Neural progenitor cell (in vitro differentiated cells): ENCODE measurements at places on chromosomes 13 and 19.

DNA sequence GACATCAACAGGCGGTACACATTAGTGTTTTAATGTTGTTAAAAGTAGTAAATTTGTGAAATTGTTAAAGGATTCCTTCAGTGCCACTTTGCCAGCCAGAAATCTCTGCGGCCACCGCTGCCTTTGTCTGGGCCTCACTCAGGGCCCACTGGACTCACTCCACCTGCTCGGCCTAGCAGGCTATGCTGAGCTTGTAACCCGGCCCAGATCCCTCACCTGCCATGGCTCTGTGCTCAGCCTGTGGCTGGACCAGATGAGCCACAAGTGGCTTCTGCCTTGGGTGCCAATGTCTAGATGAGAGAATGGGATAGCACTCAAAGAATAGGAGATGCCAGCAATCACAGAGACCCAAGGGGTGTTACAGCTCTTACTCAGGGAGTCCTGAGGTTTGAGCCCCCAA is 1228.0 kb downstream of the DIAPH3 start:
- DNase-seq = no peak

- peak; percentile 50 for DNase-seq
These were observed 72.2 kb downstream of the KCTD15 start for GRCh38 chr19:33868788-33869412.

- peak; percentile 47 for DNase-seq
These were observed 551 bp downstream of the FZR1 start for GRCh38 chr19:3506384-3507340.

- DNase-seq = no peak
These were observed 123.1 kb downstream of the RBM26 start for GRCh38 chr13:79282976-79283375.

DNA sequence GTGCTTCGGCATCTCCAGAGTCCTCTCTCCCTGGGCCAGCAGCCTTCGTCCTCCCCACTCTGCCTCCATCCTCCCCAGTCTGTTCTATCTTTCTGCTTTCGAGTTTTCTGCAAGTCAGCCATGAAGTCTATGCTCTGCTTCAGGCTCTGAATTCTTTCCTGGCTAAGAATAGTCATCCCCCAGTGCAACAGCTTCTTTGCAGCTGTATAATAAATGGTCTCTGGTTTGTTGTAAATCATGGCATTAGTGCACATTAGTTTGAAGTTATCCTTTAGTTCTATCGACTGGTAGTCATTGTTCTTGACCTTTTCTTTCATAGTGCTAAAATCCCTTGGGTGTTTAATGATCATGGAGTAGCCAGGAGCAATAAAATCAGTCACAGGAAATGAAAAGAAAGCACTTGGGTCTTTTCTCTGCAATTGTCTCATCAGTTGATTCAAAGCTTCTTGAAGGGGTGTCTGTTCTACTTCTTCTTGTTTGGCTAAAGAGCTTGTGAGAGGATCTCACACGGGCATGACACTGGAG is 46.2 kb upstream of the SOX21 start:
- no peak for DNase-seq

DNA sequence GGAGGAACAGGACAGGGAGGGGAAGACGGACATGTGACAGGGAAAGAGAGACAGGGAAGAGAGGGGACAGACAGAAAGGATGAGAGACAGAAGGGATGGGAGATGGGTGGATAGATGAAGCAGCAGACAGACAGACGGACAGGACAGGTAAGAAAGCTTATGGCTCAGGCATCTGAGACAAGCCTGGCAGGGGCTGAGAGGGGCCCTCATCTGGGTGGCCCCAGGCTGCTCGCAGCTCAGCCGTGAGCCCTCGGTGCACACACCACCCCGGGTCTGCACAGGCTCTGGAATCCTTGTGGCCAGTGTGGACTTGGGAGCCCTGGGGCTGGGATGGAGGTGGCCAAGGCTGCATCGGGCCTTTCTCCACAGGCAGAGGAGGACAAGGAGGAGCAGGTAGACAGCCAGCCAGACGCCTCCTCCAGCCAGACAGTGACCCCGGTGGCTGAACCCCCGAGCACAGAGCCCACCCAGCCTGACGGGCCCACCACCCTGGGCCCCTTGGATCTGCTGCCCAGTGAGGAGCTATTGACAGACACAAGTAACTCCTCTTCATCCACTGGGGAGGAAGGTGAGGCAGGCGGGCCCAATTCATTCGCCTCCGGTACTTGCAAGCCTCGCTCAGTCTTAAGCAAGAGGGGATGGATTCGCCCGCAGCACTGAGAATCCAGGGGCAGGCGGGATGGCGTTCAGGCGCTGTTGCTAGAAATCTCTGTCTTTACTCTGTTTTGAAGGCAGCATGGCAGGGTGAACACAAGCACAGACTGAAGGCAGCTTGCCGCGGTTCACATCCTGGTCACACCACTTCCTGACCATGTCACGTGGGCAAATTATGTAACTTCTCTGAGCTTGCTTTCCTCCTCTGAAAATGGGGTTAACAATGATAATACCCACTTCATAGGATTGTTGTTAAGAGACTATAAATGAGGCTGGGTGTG is 14.0 kb downstream of the GRAMD1A start:
- no peak for DNase-seq

GRCh38 chr19:33301144-33301899 is 1.0 kb downstream of the CEBPA start:
- peak; percentile 59 for DNase-seq

GRCh38 chr19:46859637-46860124 is 1.1 kb upstream of the ARHGAP35 start:
- DNase-seq = no peak

- no peak for DNase-seq
These were observed 149.7 kb downstream of the KATNAL1 start for GRCh38 chr13:30157616-30157993.

- DNase-seq = no peak
These were observed 33.6 kb upstream of the SLC10A2 start for GRCh38 chr13:103099722-103100293.

DNA sequence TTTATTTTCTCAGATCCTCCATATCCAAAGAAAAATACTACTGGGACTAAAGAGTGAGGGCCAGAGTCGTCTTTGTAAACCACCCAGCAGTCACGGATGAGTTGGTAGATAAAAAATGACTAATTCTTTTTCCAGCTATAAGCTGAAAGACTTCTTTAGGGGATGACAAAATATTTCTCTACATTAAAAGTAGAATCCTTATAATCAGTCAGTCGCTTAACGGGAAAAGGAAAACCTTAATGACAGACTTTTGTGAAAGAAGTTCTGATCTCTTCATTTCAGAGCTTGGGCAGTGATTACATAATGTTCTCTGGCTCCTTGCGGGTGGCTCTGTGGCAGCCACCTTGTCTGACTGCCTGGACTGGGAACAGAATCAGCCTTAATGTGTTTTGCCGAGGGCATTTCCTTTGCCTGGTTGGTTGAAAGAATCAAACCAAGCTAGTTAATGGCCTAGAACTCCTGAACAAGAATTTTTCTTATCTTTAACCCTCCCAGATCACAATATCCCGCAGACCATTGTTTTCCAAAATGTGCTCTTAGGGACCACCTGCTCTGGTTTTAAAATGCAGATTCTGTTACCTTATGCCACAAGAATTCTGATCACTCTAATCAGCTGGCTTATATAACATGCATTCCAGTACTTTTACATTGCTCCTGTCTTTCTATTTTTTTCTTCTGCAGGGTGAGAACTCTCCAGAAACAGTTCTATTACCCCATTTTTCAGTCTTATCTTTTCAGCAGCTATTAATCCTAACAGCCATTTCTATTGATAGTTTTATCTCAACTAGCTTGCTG is 2.5 kb downstream of the ITM2B start:
- peak; percentile 42 for DNase-seq

- peak; percentile 23 for DNase-seq
These were observed 91.8 kb downstream of the LRCH1 start for GRCh38 chr13:46644816-46645215.

DNA sequence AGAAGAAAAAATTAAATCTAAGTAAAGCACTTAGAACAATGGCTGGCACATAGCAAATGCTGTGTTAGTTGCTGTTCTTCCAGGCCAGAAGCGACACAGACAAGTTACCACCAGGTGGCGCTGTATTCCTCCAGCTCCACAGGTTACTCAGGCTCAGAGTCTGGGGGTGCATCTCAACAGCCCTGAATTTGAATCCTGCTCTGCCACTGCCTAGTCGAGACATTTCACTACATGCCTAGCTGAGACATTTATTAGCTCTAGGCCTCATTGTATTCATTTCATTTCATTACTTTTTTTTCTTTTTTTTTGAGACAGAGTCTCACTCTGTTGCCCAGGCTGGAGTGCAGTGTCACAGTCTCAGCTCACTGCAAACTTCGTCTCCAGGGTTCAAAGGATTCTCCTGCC is 16.4 kb upstream of the CYP2B6 start:
- peak; percentile 85 for DNase-seq

GRCh38 chr19:43595605-43595998 is 332 bp downstream of the IRGQ start:
- peak; percentile 33 for DNase-seq

DNA sequence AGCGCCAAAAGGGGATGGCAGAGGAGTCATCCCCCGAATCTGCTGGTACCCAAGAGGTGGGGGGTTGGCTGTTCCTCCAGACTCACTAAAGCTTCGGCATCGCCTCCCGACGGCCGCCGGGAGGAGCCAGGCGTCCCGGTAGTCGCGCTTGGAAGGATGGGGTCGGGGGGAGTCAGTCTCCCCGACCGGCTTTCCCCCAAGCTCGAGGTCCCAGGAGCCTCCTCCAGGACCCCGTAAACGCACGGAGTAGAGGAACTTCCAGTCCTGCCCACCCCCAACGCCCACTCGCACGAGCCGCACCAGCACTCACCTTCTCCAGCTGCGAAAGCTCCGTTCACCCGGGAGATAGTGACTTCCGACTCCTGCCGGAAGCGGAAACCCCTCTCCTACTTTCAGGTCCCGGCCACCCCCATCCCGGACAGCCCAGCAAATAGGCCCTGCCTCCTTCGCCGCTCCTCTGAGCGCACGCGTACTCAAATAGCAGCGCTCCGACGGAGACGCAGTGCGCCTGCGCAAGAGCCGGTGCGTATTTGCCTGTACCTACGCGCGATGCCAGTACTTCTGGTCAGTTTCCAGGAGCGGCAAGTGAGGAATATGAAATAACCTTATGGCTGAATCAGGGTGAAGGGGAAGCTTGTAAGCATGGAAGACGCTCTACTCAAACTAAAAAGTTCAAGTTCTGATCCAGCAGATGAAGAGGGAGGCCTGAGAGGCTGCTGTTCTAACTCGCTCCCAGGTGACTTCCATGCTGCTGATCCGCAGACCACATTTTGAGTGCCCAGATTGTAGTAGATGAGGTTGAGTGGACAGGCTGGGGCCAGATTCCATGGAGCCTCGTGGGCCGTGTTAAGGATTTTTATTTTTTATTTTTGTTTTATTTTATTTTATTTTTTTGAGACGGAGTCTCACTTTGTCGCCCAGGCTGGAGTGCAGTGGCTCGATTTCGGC is at the start of gene ELOF1:
Gene ELOF1 (minus strand): TSS at position 350 of the 948 bp plus-strand sequence. CDS start 4,883 bp downstream, outside the sequence.
- peak; percentile 99 for DNase-seq

DNA sequence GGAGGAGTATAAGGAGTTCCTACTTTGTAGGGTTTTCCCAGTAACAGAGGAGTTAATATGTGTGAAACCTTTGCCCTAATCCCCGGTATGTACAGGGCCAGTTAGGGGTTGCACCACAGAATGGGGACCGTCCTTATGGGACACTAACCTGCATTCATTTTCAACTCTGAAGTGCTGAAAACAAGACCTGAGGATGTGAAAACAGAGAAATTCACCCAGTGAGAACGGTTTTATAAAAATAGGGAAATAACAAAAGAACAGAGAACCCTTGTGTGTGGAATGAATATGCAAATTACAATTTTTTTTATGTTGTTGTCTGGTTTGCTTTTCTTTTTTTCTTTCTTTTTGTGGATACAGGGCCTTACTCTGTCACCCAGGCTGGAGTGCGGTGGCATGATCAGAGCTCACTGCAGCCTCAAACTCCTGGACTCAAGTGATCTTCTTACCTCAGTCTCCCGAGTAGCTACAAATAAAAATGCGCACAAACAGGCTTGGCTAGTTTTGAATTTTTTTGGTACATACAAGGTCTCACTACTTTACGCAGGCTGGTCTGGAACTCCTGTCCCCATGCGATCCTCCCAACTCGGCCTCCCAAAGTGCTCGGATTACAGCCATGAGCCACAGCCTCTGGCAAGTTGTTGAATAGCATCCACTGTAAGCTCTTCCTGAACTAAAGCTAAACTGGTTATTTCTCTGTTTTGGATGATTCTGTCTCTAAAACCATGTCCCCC is 10.6 kb downstream of the CLC start:
- no peak for DNase-seq

- DNase-seq = no peak
These were observed 14.8 kb upstream of the PROZ start for GRCh38 chr13:113143466-113144254.

DNA sequence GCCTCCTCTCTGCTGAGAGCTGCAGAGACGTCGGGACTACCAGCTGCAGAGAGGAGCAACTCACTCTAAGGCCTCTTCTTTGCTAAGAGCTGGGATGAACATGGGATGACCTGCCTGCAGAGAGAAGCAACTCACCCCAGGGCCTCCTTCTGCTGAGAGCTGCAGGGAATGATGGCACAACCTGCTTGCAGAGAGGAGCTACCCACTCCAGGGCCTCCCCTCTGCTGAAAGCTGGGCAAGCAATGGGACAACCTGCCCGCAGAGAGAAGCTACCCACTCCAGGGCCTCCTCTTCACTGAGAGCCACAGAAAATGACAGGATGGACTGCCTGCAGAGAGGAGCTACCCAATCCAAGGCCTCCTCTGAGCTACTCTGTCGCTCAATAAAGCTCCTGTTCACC is 6.9 kb upstream of the MLLT1 start:
- DNase-seq = no peak

- no peak for DNase-seq
These were observed 117.6 kb upstream of the SPRY2 start for GRCh38 chr13:80458543-80458942.

GRCh38 chr19:47231215-47232054 is 436 bp upstream of the BBC3 start:
- DNase-seq = peak; percentile 90

GRCh38 chr19:10245189-10245939 is 6.7 kb upstream of the MRPL4 start:
- DNase-seq = no peak

- peak; percentile 46 for DNase-seq
These were observed 17.0 kb downstream of the EPS8L1 start for GRCh38 chr19:55092423-55093318.

- DNase-seq = no peak
These were observed 20.1 kb downstream of the PABPC3 start for GRCh38 chr13:25116044-25116443.

GRCh38 chr13:76974618-76974975 is 17.3 kb upstream of the CLN5 start:
- DNase-seq = no peak

DNA sequence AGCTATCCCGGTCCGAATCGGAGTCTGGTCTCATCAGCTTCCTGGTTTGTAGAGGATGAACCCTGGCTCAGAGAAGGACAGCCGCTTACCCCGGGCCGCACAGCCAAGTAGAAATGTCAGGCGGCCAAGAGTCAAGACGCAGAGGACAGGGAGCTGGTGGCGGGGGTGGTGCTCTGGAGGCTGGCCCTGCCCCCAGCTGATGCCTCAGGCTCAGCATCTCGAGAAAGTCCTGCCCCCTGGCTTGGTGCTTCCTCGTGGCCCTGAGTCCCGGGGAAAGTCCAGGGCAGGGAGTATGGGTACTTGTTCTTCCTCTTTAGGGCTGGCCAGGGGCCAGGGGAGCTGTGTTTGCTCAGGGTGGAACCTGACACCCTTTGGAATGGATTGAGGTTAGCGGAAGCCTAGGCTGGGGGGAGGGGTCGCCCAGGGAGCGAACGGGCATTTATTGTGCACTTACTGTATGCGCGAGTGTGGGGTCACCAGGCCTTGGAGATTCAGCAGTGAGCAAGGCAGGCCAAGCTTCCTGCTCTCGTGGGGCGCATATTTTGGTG is 2.2 kb downstream of the TJP3 start:
- no peak for DNase-seq
